ENCODE measurements at places on chromosomes 2 and 18.

DNA sequence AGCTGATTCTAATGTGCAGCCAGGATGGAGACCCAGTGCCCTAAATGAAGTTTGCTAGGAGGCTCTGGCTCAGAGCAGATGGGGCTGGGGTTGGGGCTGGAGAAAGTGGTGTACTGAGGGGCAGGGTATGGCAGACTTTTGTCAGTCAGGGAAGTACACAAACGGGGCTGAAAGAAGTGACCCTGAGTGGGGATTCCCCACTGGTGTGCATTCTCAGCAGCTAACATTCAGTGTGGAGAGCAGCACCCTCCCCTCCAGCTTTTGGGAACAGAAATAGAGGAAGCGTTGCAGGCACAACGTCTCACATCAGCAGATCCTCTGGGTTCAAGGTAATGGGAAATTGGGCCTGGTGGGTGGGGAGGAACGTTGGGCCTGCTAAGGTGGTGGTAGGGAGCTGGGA is 89.1 kb upstream of the GCFC2 start:
- no peak for DNase-seq

GRCh38 chr2:64330281-64331113 is 123.5 kb upstream of the LGALSL start:
- DNase-seq: peak; percentile 68

- no peak for DNase-seq
Observed at GRCh38 chr18:47928466-47928865, 2.0 kb downstream of the SMAD2 start.

DNA sequence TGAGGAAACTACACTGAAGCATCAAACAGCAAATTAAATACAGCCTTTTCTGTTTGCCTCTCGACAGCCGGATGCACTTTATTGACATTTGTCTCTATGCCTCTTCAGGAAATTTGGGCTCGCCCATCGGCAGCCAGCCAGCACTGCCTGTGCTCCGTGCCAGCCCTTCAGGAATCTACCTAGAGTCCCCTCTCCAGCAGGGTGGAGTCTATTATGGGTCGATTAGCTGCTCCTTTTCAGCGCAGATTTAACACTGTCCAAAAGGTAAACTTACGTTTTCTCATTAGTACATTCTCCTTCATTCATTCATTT is 91.5 kb downstream of the MYCN start:
- DNase-seq: no peak

- DNase-seq: no peak
Observed at GRCh38 chr18:58315041-58315440, 271.0 kb downstream of the NEDD4L start.

GRCh38 chr2:46704593-46704992 is 211.0 kb downstream of the MCFD2 start:
- no peak for DNase-seq

DNA sequence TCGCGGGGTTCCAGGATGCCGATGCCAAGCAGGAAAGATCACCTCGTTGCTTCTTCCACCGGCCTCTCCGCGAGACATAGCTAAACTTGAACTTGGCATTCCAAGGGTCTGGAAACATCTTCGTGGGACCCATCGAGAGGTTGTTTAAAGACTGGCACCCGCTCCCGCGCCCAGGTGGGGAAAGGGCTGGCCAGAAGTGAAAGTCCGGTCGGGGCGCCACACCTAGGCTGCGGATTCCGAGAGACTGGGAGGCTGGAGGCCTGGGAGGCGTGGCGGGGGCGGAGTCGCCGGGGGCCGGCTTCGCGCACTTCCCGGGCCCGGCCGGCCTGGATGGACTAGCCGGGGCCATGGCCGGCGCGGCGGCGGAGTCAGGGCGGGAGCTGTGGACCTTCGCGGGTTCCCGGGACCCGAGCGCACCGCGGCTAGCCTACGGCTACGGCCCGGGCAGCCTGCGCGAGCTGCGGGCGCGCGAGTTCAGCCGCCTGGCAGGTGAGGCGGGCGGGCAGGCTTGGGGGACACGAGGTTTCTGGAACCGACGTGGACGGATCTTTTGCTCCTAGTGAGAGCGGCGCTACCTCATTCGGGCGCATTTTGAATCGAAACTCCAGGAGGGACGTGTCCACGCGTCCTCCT is at the start of gene MOCOS:
TSS of gene MOCOS (plus strand) at position 305 of the 633 bp plus-strand sequence. CDS start at position 348, 43 bp downstream.
- DNase-seq: no peak

GRCh38 chr2:43274055-43274454 is 47.6 kb upstream of the ZFP36L2 start:
- no peak for DNase-seq

GRCh38 chr2:167135706-167136105 is 247.4 kb downstream of the XIRP2 start:
- no peak for DNase-seq

GRCh38 chr18:68520406-68521075 is 194.4 kb downstream of the TMX3 start:
- no peak for DNase-seq

- DNase-seq: no peak
Observed at GRCh38 chr2:210198326-210198725, 26.9 kb downstream of the ACADL start.

GRCh38 chr2:152042636-152043615 is 55.9 kb downstream of the CACNB4 start:
- DNase-seq: no peak

DNA sequence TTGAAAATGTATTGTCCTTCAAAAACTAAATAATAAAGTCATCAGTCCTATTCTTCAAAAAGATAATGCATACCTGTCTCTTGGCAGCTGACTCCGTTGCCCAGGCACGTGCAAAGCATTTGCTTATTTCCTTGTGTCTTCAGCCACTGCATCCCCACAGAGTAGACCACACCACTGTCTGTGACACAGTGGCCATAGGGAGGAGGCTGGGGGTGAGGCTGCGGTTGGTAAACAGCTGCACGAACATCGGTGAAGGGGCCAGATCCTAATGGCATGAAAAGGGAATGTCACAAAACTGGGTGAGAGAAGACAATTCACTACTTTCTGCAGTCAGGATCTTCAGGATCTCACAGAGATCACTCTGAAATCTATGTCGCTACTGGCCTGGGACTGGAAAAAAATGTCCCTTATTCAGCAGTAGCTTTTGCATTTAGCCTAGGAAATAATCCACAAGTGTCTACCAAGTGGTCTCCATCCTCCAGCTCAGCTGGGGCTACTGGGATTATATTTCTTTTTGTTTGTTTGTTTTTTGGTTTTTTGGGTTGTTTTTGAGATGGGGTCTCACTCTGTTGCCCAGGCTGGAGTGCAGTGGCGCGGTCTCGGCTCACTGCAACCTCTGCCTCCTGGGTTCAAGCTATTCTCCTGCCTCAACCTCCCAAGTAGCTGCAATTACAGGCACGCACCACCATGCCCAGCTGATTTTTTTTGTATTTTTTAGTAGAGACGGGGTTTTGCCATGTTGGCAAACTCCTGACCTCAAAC is 10.7 kb downstream of the FN1 start:
- no peak for DNase-seq

DNA sequence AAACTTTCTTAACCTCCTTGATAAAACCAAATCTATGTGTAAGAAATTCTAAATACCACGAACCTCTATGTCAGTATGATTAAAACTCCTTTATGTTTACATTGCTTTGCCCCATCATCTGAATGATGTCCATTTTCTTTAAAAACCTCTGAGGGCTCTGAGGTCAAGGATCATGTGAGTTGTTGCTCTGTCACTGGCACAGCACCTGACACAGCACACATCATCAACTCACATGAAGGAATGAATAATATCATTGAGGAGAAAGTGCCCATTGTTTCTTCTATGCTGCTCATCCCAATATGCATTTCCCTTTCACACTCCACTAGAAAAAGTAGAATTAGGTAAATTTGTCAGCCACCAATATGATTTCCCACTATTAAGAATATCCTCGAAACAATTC is 1178.7 kb upstream of the NRXN1 start:
- no peak for DNase-seq

DNA sequence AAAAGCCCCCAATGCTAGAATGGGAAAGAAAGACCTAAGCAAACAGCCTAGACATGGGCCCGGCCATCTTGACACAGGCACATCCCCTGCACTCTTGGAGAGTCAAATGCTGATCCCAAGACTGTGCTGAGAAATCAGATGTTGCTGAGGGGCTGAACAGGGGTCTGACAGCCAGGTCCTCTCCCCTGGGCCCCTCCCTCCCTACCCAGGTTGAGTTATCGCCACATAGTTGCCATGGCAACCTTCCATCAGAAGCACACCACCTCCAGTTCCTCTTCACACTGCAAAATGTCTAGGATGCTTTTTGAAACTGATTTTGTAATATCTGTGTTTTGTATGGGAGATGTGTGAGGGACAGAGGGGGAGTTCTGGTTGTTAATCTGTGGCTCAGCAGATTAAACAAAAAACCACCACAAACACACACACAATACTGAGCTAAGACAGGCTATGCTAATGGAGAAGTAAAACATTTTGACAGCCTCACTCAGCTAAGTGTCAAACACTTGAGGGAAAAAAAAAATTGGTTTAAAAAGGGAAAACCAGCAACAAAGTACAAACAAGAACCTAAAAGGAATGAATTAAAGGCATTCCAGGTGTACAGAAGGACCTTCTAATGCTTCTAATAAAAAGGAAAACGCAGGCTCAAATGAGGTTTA is 88.2 kb downstream of the TMEM163 start:
- no peak for DNase-seq
